Activated CD8-positive, alpha-beta memory T cell treated with anti-CD3 and anti-CD28 coated beads, Interleukin-2, amount 10 ng/mL, durations not matched to agents 7 days and 5 days (primary cell): ENCODE measurements at places on chromosomes 11 and 22. TPM values are rescaled to one million over a fixed set of nuclear protein-coding genes. Genes with fewer than 3 reads are reported as not detected.

The RPS3 gene
- 2,848 TPM for total RNA-seq

The PCNX3 gene
- 54.9 TPM for total RNA-seq

The ANGPTL5 gene
- total RNA-seq = not detected

The LGALS12 gene
- total RNA-seq = 0.23 TPM

The BIRC3 gene
- 231 TPM for total RNA-seq

The PHOX2A gene
- total RNA-seq = not detected

The GAB4 gene
- total RNA-seq = not detected

The KREMEN1 gene
- total RNA-seq = 0.47 TPM

The SLN gene
- not detected for total RNA-seq

The MRGPRX3 gene
- not detected for total RNA-seq

The FIBIN gene
- not detected for total RNA-seq

The CYP2R1 gene
- 11.7 TPM for total RNA-seq

The CAPN5 gene
- total RNA-seq = 0.20 TPM

The AQP11 gene
- total RNA-seq = 0.82 TPM

The WBP2NL gene
- total RNA-seq = 0.91 TPM

The OR5AN1 gene
- not detected for total RNA-seq

The CDC42EP1 gene
- total RNA-seq = 0.42 TPM

The PRG3 gene
- total RNA-seq = not detected

The CHKB gene
- 97.2 TPM for total RNA-seq

The MS4A3 gene
- total RNA-seq = not detected

The PACS1 gene
- 96.6 TPM for total RNA-seq

The C11orf91 gene
- total RNA-seq = not detected

The SOX6 gene
- total RNA-seq = 0.21 TPM

The LSP1 gene
- total RNA-seq = 702 TPM

The VSTM5 gene
- total RNA-seq = not detected

The LMNTD2 gene
- 0.23 TPM for total RNA-seq

The MUC5B gene
- not detected for total RNA-seq

The USH1C gene
- not detected for total RNA-seq

The C11orf54 gene
- 17.1 TPM for total RNA-seq

The GRM5 gene
- total RNA-seq = not detected

The TRPM5 gene
- total RNA-seq = not detected
